NK-92 treated with Interleukin-12 subunit alpha and Interleukin-12 subunit beta, amount 100 ng/mL, for 24 hours (cell line): ENCODE measurements at places on chromosomes 6 and 20.

DNA sequence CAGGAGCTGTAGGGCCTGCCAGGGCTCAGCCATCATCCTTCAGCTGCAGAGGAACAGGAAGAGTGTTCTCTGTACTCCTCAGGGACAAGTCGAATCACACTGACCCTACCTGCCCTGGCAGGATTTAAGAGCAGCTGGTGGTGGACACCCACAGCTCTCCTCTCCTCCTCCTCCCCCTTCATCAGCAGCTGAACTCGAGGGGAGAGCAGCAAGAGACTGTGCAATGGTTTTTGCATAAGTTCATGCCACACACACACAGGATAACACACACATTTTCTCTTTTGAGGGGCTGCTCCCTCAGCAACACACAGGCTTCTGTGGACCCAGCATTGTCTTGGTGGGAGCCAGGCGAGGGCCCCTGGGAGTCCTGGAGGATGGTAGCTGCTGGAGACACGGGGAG is at the start of gene CST11:
CST11 (minus strand) TSS at position 101 of the 400 bp plus-strand sequence; CDS start at position 36, 65 bp downstream.
- no peak for DNase-seq

- DNase-seq: no peak
These were observed 2.3 kb upstream of the TLDC2 start for GRCh38 chr20:36873498-36874189.

GRCh38 chr6:35228481-35228880 is 14.7 kb downstream of the SCUBE3 start:
- DNase-seq: no peak

DNA sequence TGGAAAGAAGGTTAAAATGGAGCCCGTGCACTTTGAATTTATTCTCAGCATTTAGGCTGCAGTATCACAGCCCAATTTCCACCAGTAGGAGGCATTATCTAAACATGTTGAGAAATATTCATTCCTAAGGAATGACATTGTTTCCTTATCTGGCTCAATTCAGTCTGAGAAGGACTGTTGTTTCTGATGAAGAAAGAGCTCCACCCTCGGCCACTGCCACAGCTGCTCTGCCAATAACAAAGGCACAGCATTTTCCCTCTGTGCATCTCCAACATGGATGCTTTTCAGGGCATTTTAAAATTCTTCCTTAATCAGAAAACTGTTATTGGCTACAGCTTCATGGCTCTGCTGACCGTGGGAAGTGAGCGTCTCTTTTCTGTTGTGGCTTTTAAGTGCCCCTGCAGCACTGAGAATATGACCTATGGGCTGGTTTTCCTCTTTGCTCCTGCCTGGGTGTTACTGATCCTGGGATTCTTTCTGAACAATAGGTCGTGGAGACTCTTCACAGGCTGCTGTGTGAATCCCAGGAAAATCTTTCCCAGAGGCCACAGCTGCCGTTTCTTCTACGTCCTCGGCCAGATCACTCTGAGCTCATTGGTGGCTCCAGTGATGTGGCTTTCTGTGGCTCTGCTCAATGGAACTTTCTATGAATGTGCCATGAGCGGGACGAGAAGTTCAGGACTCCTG is at the start of gene CALHM5:
CALHM5 (plus strand) TSS at position 216 of the 687 bp plus-strand sequence; CDS start at position 274, 58 bp downstream.
- no peak for DNase-seq

DNA sequence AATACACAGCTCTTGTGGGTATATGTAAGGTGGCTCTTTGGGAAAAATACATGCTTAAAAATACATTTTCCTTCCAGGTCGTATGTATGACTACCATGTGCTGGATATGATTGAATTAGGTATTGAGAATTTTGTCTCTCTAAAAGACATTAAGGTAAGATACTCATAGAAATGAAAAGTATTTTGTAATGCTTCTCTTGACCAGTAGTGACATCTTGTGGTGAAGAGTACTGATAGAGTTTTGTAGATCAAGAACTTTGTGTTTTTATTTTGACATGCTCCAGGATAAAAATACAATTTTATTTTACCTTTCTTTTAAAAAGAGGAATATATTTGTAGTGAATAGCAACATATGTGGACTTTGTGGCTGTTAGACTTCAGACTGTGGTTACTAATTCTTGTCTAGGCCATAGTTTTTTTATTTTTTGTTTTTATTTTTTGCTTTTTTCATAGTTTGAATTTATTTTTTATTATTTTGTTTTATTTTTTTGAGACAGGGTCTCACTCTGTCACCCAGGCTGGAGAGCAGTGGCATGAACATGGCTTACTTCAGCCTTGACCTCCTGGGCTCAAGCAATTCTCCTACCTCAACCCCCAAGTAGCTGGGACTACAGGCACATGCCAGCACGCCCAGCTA is 17.9 kb downstream of the RPF2 start:
- DNase-seq: no peak

DNA sequence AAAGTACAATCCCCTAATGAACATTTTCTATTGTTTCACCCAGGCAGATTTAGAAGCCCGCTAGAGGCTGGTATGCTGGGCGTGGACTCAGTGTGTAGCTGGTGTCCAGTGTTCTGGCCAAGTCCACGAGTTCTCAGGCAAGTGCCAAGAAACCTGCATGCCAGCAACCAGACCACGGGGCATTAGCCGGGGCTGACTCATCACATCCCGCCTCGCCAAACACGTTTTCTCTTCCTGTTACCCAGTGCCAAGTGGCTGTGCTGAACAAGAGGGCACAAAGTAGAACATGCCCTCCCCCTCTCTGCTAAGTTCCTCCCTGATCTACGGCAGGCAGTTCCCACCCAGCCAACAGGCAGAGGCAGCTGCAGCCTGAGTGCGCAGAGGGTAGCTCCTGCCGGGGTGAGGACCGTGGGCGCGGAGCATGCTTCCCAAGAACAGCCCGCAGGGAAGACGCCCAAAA is 29.6 kb downstream of the RAMACL start:
- no peak for DNase-seq

DNA sequence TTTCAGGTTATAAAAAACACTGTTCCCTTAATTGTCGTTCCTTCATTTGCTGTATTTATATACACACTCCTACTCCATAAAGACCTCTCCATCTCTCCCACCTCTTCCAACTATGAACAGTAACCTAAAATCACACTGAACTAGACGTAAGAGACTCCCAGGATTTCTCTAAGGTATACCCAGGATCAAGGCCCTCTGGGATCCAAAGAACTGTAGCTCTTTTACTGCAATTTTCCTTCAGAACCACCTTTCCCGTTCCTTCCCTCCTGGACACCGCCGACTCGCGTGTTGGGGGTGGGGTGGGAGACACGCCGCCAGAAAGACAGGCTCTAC is 680 bp downstream of the LATS1 start:
- no peak for DNase-seq

- no peak for DNase-seq
These were observed 72.8 kb downstream of the MAP3K5 start for GRCh38 chr6:136719280-136720044.

- DNase-seq: no peak
These were observed 1082.4 kb upstream of the MAP3K7 start for GRCh38 chr6:91669154-91669870.

GRCh38 chr20:57767441-57767840 is 57.6 kb upstream of the PMEPA1 start:
- DNase-seq: no peak

- DNase-seq: no peak
These were observed 54.2 kb downstream of the MAP3K5 start for GRCh38 chr6:136737871-136738691.

GRCh38 chr6:69027861-69028260 is 392.8 kb downstream of the ADGRB3 start:
- no peak for DNase-seq

- no peak for DNase-seq
These were observed 50.2 kb downstream of the CSE1L start for GRCh38 chr20:49096203-49096730.
